ENCODE measurements at places on chromosomes 5 and 9.

DNA sequence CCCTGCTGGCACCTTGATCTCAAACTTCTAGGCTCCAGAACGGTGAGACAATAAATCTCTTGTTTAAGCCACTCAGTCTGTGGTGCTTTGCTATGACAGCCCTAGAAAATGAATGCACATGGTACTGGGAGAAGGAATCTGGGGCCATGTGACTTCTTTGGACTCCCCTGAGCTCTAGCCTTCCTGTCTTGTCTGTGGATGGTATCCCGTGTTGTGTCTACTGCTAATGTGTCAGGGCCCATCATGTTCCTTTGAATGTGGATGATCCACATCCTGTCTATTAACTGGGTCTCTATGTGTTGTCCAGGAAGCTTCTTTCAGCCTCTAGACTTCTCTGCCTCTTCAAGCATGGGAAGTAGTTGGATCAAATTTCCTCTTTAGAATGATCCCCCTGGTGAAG lies 25.1 kb downstream of the IL7R start:
- DNase-seq, result no peak

GRCh38 chr5:2557435-2557834 lies 194.0 kb downstream of the IRX2 start:
- no peak for DNase-seq

DNA sequence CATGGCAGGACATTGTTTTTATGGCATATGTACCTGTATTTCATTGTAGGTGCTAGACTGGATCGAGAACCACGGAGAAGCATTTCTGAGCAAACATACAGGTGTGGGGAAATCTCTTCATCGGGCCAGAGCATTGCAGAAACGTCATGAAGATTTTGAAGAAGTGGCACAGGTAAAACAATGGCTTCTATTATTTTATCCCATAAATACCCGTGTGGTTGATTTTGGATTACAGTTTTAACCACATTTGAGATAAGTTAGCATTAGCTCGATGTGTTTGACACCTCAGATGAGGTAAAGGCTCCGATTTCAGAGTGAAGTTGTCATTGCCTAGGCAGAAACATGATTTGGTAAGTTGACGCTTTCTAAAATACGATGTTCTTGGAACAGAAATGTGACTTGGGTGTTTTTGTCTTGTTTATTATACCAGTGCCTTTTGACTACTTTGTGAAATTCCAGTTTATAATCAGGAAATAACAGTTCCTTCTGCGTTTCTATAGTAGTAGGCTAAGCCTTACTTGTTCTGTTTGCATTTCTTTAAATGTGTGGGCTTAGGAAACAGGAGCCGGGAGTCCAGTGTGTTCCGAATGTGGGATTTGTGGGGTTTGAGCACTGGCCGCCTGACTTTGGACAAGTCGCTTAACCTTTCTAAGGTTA lies 187.7 kb downstream of the TRIO start:
- no peak for DNase-seq

DNA sequence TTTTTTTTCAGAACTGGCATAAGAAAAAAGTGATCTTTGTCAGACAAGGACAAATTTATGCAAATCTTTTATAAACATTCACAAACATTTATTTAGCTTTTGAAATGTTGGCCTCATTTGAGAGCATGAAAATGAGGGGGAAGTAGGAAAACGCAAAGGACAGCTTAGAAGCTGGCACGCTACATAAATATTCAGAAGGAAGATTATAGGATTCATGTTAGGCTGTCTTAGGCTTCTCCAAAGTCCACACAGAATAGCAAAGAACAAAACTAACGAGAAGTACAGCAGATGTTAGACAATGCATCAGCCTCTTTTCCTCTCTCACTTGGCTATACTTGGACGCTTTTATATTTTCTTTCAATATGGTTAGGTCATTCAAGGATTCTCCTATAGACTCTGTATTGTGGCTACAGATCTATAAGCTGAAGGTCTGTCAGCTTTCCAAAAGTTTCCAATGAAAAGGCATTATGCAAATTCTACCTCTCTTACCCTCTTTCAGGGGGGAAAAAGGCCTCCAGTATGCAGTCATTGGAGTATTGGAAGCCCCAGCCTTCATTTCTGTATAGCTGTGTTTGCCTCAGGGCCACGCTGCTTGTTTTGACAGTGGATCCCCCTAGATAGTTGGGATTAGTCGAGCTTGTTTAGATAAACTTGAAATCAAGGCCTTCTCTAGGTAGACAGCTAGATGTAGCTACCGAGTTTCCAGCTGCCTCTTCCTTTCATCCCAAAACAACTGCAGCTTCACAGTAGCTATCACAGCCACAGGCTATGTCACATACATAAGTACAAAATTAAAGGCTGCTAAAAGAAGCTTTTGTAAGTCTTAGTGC lies 153.0 kb downstream of the DENND1A start:
- DNase-seq, result no peak

- DNase-seq, result no peak
Observed at GRCh38 chr9:122213589-122214413, 15.0 kb downstream of the LHX6 start.

GRCh38 chr5:23269981-23270380 lies 237.4 kb upstream of the PRDM9 start:
- DNase-seq, result no peak

Data from stimulated activated CD4-positive, alpha-beta T cell treated with anti-CD3 and anti-CD28 coated beads, Interleukin-1b, Interleukin-23, amount 100 ng/mL, for 1 hour (primary cell).